ENCODE measurements at places on chromosomes 16 and 17.

- DNase-seq, result no peak
Measured at GRCh38 chr16:10966129-10966528, 21.8 kb downstream of the CLEC16A start.

DNA sequence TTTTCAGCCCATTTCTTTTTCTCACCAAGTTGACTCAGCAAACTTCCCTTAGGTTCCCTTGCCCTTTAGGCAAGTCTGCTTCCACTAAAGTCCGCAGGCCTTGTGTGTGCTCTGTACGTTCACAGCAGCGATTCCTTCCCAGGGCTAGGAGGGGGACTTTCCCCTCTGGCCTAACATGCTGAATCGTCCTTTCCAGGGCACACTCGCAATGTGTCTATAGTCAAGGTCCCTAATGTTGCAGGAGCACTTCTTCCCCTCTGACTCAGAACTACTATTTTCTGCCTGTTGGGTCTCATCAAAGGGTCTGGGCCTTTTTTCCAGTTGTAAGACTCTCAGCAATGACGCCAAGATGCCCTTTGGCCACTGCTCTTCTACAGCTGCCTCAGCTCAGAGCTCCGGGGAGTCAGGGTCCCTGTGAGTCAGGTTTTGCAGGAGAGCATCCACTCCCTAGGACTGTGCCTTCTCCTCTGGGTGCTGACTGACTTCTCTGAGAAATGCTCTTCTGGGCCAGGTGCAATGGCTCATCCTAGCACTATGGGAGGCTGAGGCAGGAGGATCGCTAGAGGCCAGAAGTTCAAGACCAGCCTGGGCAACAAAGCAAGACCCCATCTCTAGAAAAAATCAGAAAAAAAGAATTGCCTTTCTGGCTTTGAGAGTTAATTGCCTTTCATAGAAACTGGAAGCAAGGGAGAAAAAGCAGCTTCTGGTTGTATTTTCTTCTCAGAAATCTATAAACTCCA, 64.4 kb upstream of the TBX2 start:
- no peak for DNase-seq

DNA sequence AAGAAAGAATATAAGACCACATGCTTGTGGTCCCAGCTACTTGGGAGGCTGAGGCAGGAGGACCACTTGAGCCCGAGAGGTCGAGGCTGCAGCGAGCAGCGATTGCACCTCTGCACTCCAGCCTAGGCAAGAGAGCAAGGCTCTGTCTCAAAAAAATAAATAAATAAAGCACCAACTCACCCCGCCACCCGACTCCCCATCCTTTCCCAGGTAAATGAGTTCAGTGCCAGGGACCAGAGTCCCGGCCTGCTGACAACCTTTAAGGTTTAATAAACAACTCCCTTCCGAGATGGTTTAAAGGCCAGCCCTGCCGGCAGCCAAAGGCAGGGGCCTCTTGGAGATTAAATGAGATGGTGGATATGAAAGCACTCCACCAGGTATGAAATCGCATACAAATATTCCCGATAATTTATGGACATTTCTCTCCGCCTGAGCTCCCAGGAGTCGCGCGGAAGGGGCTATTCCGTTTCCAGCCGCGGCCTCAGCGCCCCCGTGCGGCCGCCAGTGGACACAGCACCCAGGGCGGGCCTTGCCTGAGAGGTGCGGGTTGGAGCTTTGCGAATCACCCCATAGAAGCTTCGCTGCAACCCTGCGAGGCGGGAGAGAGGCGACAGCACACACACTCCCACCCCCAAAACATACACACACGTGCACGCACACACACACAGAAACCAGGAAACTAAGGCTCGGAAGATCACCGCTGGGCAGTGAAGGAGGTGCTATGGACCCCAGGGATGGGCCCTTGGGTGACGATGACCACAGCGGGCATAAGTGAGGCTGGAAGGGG, 4.0 kb upstream of the RPL38 start:
- DNase-seq, result peak; percentile 84

DNA sequence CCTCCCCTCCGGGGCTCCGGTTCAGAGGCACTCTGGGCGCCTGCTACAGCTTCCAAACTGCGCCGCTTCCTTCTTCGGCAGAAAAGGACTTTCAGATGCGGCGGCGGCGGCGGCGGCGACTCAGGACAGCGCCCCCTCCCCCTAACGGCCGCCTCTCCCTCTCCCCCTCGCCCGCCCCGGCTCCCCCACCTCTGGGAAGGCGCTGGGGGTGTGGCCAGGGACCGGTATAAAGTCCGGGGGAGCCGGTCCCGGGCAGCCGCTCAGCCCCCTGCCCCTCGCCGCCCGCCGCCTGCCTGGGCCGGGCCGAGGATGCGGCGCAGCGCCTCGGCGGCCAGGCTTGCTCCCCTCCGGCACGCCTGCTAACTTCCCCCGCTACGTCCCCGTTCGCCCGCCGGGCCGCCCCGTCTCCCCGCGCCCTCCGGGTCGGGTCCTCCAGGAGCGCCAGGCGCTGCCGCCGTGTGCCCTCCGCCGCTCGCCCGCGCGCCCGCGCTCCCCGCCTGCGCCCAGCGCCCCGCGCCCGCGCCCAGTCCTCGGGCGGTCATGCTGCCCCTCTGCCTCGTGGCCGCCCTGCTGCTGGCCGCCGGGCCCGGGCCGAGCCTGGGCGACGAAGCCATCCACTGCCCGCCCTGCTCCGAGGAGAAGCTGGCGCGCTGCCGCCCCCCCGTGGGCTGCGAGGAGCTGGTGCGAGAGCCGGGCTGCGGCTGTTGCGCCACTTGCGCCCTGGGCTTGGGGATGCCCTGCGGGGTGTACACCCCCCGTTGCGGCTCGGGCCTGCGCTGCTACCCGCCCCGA, at the start of gene IGFBP4:
IGFBP4 (plus strand) TSS at position 255 of the 792 bp plus-strand sequence; CDS start at position 541, 286 bp downstream.
- DNase-seq, result peak; percentile 79

- DNase-seq, result no peak
Measured at GRCh38 chr17:6639014-6639585, 1.4 kb downstream of the KIAA0753 start.

DNA sequence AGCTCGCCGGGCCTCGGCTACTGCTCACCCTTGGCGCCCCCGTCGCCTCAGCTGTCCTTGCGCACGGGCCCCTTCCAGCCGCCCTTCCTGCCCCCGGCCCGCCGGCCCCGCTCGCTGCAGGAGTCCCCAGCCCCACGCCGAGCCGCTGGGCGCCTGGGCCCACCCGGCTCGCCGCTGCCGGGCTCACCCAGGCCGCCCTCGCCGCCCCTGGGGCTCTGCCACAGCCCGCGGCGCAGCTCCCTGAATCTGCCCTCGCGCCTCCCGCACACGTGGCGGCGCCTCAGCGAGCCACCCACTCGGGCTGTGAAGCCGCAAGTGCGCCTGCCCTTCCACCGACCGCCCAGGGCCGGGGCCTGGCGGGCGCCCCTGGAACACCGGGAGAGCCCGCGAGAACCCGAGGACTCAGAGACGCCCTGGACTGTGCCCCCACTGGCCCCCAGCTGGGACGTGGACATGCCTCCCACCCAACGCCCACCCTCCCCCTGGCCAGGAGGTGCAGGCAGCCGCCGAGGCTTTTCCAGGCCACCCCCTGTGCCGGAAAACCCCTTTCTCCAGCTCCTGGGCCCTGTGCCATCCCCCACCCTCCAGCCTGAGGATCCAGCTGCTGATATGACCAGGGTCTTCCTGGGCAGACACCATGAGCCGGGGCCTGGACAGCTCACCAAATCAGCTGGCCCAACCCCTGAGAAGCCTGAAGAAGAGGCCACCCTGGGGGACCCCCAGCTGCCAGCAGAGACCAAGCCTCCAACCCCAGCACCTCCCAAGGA, 12.8 kb downstream of the MYO15A start:
- DNase-seq, result no peak

- no peak for DNase-seq
Measured at GRCh38 chr17:76179496-76180467, 38.7 kb upstream of the FOXJ1 start.

DNA sequence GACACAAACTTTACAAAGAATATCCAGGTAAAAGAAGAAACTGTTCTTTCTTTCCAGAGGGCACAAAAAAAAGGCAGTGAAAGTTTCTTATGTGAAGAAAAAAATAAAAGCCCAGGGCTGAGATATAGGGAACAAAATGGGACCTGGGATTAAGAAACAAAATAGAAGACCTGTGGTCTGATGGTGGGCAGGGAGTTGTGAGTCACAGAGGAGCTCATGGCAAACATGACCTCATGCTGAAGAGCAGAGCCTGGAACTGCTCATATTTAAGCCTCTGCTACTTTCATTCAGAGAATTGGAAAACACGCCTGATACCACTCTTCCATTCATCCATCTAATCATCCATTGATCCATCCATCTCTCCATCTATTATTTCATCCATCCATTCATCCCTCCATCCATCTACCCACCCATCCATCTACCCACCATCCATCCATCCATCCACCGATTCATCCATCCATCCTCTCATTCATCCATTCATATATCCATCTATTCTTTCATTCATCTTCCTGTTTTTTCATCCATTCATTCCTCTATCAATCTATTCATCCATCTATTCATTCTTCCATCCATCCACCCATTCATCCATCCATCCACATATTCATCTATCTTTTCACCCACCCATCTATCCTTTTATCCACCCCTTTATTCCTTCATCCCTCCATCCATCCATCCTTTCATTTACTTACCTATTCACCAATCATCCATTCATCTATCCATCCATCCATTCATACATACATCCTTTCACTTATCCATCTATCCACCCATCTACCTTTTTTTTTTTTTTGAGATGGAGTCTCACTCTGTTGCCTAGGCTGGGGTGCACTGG, 30.0 kb downstream of the WFDC1 start:
- no peak for DNase-seq

DNA sequence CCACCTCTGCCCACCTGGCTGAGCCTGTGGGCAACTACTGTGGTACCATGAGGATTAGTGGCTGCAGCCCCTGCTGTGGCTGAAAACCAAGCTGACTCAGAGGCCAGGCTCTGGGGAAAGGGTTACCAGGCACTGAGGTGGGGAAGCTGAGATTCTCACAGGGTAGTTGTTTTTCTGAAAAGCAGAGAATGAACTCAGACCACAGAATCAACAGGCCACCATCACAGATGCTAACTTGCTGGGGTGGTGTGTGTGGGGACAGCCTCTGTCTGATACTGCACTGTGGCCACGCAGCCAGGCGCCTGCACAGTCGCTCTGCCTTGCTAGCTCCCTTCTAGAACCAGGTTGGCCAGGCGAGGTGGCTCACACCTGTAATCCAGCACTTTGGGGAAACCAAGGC, 28.8 kb downstream of the NPLOC4 start:
- no peak for DNase-seq

DNA sequence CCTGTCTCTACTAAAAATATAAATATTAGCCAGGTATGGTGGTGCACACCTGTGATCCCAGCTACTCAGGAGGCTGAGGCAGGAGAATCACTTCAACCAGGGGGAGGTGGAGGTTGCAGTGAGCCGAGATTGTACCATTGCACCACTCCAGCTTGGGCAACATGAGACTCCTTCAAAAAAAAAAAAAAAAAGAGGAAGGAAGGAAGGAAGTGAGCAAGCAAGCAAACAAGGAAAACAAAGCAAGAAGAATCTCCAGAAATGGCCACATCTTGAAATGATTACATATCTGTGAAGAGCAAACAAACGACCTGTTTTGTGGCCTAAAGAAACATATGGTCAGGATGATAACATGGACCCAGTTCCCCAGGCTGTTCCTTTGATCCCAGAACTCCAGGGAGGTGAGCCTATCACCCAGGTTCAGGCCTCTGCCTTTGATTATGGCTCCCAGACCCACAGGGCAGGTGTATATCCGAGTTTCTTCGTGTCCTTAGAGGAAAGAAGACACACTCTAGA, 8.9 kb downstream of the ACOX1 start:
- DNase-seq, result no peak

DNA sequence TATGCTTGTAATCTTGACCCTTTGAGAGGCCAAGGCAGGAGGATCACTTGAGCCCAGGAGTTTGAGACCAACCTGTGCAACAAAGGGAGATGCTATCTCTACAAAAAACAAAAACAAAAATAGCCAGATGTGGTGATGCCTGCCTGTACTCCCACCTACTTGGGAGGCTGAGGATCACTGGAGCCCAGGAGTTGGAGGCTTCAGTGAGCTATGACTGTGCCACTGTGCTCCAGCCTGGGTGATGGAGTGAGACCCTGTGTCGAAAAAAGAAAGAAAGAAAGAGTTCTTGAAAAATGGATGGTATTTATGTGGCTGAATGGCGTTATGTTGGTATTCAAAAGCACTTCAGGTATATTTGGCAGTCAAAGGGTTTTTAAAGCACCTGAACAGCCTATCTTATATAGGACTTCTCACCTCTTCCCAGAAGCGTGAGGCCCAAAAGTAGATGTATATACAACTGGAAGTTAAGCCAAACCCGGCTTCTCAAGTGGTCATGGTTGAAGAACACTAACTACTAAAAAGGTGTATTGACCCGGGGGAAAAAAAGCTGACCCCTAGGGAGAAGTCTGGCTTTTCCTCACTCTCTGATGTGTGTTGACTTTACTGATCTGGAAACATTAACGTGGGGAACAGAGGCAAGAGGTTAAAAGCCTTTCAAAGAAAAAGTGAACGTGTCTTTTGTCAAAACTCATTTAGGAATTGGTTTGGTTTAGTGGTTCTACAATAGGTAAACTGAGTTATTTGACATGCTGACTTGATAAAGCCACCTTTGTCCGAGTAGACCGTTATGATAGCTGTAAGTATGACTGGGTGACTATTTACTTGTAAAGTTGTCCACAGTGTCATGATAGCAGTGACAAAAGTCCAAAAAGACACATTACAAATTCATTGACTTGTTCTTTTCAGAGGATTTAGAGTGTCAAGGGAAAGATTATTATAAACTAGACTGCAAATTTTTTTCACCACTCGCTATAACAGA, 183.4 kb downstream of the IRX3 start:
- DNase-seq, result no peak

DNA sequence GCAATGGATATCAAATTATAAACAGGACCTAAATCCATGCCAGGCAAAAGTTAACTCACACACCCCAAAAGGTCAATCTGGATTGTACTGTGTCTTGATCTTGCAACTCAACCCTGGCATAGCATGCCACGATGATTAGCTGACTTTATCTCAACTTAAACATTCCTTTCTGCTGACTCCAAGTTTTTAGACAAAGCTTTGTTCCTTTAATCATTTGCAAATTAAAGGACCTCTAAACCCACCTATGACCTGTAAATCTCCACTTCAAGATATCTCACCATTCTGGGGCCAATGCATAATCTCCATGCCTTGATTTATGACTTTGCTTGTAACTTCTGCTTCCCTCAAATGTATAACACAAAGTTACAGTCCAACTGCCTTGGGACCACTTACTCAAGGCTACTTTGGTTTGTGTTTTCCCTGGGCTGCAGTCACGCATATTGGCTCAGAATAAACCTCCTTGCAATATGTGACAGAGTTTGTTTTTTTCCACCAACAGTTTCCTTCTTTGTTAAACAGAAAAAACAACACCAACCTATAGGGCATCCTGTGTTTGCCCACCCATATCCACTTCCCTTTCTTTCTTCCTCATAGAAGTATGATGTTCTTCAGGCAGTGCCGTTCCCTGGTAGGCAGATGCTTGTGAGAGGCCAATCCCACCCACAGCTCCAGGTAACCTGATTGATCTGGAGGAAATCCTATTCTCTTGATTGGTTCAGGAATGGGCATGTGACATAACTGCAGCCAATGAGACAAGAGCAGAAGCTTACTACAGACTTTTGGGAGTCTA, 390.6 kb upstream of the ERCC4 start:
- DNase-seq, result no peak
